ENCODE measurements at places on chromosomes 13 and 19.

DNA sequence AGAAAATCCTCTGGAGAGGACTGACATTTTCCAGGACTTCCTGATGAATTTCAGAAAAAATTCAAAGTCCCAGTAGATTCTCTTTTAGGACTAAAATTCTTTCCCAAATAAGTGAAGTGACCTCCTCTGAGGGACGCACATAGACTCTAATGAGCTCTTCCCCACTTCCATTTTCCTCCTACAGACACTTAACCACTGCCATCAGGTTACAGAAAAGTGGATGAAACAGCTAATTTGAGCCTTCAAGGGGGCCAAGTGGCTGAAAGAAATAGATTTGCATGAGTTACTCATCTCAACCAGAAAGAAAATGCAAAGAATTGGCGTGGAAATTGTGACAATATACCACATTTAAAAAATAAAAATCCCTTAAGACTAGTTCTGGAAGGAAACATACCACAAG, 185.3 kb upstream of the EDNRB start:
- DNase-seq, result no peak

GRCh38 chr13:48151363-48152161, 56.7 kb upstream of the MED4 start:
- no peak for DNase-seq

DNA sequence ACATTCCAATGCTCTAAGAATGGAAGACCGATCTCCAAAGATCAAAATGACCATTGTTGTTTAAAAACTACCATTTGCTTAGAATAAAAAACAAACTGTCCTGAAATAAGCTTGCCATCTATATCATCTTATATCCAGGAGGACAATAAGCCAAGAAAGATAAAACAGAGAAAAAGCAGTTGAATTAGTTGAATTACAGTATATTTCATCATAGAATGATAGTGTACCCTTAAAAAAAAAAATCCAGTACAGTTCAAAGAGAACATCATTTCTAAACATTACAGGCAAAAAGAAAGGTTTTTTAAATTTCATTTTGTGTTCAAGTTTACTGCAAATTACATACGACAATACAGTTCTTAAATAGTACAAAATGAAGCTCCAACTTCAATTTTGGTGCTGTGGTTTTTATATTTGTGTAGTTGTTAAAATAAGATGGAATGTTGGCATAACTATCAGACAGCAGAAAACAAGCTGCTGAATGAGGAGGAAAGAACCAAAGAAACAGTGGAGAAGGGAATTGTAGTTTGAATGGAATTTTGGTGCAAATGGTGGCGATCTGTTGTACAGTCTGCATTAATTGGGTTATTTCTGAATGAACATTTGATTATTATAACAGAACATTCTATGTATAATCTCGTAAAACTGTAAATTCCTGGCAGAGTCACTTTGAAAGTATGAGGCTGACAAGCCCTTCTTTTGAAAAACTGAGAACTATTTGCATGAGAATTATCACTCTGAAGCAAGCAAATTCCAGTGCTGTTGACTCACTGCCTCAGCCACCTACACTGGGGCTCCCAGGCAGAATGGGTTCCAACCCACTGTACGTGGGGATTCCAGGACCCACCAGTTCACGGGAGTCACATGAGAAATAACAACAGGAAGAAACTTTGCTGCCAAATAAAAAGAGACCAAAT, 37.7 kb downstream of the LHFPL6 start:
- no peak for DNase-seq

DNA sequence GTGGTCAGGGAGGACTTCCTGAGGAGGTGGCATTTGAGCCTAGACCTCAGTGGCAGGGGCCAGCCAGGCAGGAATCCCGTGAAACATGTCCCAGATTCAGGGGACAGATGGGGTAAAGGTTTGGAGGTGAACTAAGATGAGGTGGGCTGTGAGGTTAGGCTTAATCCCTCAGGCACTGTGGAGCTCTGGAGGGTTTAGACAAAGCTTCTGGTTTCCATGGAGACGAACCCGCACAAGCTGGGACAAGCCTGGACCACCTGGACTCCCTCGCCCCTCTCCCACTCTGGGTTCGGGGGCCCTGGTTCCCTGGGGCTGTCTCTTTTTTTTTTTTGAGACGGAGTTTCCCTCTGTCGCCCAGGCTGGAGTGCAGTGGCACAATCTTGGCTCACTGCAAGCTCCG, 15.7 kb downstream of the TJP3 start:
- no peak for DNase-seq

GRCh38 chr13:30466841-30467252, 1.1 kb upstream of the HMGB1 start:
- no peak for DNase-seq

All from substantia nigra (tissue), 51 donors.